Skeletal muscle cell (primary cell): ENCODE measurements at places on chromosomes 1 and 21.

GRCh38 chr1:168932539-168932938, 174.0 kb upstream of the ATP1B1 start:
- DNase-seq: peak; percentile 24

DNA sequence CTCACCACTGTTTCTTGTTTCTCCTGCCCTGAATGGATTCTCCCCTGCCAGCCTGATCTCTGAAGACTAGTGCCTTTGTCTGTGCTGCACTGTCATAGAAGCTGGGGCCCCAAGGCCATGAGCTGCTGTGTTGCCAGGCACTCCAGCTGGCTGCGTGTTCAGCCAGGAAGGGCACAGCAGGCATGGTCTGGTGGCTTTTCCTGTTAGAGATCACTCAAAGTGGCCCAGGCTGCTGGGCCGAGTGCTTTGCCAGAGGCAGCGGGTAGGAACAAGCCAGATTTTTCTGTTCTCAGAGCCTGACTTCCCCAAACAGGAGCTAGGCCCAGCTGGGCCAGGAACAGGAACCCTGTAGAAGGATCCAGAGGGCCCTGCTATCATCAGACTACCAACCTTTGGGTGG, 5.2 kb downstream of the ADPRS start:
- DNase-seq: no peak

DNA sequence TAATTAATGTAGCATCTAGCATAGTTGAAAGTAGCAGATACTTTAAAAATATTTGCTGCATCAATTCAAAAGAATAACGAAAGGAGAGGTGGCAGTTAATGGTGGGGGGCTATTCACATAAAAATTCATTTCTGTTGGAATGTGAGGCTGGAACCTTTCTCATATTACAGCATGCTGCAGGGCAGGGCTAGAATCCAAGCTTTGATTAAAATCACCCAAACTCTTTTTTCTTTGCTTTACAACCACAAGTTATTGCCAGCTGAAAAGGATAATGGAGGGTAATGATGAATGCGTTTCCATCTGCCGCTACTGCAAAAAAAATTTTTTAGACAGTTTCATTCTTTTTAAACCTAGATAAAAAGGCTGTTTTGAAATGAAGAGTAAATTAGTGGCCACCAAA, 9.8 kb downstream of the DISP1 start:
- DNase-seq: no peak

- no peak for DNase-seq
Observed at GRCh38 chr1:117164209-117164608, 42.7 kb upstream of the TRIM45 start.

DNA sequence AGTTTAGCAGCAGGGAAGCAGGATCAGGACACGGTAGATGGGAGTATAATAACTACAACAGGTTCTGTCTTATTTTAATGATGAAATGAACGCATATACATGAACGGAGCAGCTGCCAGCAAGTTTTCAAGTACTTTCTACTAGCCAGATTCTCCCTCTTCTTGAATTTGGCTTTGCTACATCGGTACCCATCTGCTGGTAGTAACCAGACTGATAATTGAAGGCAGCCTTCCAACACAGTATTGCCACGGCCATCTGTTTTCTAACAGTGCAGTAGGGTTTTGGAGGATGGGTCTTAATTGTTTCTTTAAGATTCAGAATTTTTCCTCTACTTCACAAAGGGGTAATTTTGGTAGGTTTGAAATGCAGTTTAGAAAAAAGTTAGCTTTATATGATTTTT, 33.4 kb downstream of the CENPF start:
- DNase-seq: no peak

- no peak for DNase-seq
Observed at GRCh38 chr1:116854403-116854690, 55.4 kb upstream of the PTGFRN start.

GRCh38 chr1:23169727-23170335, 1.2 kb upstream of the LUZP1 start:
- peak; percentile 99 for DNase-seq

- DNase-seq: no peak
Observed at GRCh38 chr1:161019751-161020495, 1.0 kb downstream of the F11R start.

GRCh38 chr1:5552787-5553484, 439.3 kb downstream of the NPHP4 start:
- no peak for DNase-seq

DNA sequence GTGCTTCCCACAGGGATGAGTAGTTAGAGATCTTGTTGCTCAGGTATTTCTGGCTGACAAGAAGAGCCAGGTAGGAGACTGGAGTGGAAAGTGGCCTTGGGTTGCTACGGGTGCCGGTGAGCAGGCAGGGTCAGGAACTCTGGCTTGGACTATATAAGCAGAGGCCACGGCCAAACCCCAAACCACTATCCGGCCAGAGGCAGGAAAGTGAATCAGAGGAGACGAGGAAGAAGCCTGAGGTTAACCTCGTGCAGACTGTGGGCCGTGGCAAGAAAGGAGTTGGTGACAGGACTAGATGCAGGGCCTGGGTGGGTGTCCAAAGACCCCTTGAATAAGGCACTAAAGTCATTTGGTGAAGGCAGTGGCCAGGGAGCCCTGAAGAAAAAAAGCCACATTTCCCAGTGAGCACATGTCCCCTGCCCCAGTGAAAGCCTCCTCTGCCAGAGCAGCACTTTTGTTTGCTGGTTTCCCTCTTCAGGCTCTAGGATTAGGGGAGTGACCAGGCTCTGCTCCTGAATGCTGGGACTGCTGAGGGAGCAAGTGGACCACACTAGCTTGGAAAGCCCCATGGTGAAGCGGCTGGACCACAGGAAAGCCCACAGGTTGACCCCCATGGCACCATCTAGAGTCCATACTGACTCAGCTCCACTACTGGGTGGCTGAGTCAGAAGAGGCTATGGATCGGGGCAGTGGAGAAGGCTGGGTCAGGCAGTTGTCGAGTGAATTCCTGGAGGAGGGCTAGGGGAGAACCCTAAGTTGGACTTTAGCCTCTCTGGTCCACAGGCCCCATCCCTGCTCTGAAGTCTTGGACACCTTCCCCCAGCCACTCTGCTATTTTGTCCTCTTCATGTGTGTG, 23.4 kb downstream of the CSF1 start:
- DNase-seq: peak; percentile 64

- peak; percentile 56 for DNase-seq
Observed at GRCh38 chr1:69913977-69914376, 291.4 kb downstream of the LRRC40 start.

GRCh38 chr1:94670273-94670672, 128.7 kb upstream of the F3 start:
- DNase-seq: no peak

DNA sequence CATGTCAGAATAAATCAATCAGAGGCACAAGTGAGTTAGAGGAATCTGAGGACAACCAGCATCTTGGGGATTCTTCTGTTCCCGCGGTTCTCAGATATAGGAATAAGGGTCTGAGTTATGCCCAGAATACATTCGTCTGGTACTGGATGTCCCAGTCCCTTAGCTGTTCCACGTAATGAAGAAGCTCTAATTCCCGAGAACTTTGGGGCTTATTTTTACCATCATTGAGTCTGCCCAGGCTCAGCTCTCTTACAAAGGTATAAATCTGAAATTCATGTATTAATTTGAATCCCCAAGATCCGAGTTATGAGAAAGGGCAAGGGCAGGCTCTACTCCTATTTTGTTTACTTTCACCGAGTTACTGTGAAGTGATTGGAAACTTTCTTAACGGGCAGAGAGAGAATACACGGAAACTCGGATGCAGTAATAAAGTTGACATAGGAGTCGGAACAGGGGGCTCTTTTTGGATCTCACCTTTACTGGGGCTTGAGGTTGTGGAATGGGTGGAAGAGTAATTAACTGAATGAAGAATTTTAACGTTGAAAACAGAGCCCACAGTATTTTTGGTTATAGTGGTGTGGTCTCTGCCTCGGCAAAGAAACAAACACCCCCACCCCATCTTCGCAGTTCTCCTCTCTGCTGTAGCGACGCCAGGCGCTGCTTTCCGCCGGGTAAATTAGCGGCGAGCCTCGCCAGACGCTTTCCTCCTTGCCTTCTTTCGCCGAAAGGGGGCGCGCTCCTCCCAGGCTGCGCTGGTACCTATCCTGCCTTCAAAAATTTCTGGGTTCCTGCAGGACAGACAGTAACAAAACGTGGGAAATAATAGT, 7.1 kb downstream of the PRRX1 start:
- DNase-seq: no peak

- DNase-seq: no peak
Observed at GRCh38 chr1:14247666-14248065, 350.8 kb upstream of the KAZN start.

DNA sequence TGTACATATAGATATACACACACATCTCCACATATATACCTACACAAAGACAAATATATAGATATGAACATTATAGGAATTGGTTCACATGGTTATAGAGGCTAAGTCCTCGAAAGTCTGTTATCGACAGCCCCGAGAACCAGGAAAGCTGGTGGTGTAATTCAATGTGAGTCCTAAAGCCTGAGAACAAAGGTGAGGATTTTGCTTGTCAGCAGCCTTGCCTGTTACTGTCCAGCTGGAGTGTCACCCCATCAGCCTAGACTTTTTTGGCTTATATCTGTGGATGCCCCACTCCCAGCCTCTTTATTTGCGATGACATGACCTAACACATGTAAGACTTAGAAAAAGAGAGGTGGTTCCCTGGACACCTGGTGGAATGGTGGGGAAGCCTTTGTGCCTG, 97.0 kb downstream of the GIPC2 start:
- no peak for DNase-seq

GRCh38 chr1:20271498-20272400, 18.9 kb upstream of the VWA5B1 start:
- DNase-seq: no peak

GRCh38 chr1:224544346-224545110, 71.6 kb upstream of the CNIH3 start:
- no peak for DNase-seq

DNA sequence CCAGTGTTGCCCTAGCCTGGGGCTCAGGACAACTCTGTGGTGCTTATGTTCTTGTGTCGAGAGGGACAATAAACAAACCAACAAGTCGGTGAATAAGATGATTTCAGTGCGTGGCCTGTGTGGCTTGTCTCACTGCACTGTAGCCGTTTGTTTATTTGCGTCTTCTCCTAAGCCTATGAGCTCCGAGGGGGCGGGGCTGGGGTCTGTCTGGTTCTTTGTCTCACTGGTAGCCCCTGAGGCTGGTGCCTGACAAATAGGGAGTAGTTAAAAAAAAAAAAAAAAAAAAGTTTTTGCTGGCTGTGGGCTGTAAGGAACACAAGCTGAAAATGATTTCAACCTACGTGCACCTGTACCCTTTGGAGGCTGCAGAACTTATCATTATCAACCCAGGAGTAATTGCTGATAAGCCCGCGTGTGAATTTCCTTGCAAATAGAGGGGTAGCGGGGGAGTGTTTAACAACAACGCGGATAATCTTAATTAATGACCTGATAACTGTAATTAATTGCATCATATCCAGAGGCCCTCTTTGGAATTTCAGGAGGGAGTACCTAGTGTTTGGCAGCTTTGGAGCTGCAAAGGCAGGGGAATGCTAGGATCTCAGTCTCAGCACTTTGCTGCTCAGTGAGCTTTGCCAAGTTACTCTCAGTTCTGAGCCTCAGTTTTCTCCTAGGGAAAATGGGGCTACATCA, 925 bp upstream of the ARHGEF10L start:
- DNase-seq: no peak

- DNase-seq: no peak
Observed at GRCh38 chr1:200903793-200904192, 9.1 kb downstream of the INAVA start.

DNA sequence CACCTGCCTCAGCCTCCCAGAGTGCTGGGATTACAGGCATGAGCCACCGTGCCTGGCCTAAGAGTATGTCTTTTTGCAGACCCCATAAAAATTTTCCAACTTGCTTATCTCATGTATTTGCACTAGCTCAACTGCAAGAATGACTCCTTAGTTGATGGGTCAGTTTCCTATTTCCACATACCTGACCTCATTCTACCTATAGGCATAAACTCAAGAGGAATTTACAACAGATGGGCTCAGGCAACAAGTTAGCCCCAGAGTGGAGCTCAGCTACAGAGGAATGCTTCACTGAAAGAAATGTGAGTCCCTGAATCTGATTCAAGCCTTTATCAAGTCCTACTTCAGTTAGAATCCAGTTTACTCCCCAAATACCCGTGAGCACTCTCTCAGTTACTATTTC, 5.3 kb upstream of the SLC37A1 start:
- DNase-seq: no peak

- DNase-seq: no peak
Observed at GRCh38 chr1:19668888-19669287, 4.2 kb downstream of the HTR6 start.

DNA sequence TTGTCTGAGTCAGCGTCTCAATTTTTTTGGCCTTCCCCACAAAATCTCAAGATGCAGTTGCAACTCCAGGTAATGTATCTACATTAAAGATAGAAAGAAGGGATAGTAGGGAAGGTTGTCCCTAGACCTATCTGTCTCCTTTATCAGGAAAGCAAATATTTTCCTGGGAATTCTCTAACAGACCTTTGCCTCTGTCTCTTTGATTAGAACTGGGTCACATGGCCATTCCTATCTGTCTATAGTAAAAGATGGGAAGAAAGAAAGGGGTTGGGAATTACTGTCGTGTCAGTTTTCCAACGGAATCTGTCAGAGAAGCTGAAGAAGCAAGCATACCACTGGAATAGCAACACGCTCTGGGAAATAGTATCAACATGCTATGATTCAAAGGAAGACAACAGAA, 48.7 kb downstream of the ZNF326 start:
- DNase-seq: no peak

DNA sequence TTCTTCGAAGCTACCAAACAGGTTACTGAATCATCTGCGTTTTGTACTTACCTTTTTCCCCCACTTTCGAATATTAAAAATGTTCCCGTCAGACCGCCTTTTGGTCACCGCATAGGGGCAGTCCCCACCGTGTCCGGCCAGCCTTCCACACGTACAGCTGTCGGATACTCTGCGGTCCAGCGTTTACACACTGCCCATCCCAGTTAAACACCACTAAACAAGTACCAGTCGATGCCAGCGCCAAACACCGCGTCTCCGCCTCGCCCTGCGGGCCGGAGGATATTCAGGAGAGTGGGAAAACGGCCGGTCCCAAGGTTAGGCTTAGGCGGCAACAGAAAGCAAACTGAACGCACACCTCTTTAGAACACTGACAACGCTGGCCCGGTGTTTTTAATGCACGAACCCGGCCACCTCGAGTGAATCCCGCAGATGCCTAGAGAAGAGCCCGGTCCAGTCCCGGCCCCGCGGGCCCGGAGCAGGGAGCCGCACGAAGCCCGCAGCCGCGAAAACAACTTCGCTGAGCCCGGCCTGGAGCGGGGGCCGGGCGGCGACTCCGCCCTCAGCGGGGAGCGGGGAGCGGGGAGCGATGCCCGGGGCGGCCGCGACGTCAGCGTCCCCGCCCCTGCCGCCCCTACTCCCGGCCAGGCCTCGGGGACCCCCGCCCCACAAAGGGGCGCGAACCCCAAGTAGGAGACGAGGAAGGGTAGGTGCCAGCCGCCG, 730 bp upstream of the PHF13 start:
- DNase-seq: no peak

DNA sequence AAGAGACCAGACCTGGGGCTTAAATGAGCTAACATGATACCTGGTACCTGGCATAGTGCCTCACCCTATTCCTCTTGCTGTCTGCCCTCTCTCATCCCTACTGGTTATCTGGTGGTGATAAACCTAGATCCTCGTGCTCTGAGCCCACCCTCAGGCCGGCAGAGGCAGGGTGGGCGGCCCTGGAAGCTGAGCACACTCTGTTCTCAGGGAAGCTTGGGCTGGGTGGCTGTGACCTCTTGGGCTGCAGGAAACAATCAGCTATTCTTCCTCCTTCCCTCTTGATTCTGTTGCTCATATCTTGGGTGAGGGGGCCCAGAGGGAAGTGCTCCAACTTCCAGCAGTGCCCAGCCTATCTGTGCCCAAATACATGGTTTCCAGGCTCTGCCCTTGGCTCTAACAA, 42.0 kb downstream of the SDC3 start:
- DNase-seq: no peak

GRCh38 chr1:223010582-223011504, 132.2 kb downstream of the TLR5 start:
- peak; percentile 30 for DNase-seq
